ENCODE measurements at places on chromosomes 4 and X.

GRCh38 chr4:147975933-147976928 lies 244.3 kb downstream of the ARHGAP10 start:
- DNase-seq = no peak

DNA sequence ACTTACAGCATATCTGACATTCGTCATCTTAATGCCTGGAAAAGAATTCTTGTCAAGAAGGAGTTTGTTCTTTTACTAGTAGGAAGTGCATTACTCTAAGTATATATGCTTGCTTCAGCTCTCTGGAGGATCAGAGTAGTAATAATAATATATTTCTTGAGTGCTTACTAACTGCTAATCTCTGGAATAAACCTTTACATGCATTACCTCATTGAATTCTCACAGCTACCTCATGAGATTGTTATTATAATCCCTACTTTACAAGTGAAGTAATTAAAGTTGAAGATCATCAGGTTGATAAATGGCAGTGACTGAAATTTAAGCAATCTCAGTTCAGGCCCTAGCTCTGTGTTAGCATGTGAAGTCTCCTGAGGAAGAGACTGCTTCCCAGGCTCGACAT lies 115.0 kb upstream of the PDE5A start:
- DNase-seq = no peak

DNA sequence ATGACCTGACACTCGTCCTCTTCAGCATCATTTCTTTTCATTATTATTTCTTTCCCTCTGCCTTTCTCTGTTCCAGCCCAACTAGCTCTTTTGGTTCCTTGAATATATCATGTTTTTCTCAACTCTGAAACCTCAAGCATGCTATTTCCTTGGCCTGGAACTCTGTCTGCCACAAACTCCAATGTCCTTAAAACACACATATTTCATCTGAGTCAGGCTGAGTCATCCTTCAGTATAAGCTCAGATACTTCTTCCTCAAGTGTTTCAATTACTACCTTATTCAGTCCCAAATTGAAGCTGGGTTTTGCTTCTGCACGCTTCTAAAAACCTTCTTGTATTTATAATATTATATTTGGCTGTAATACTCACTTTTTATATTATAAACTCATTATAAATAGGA lies 424.2 kb downstream of the PDGFC start:
- DNase-seq = no peak

- no peak for DNase-seq
Observed at GRCh38 chr4:67565284-67565683, 6.8 kb downstream of the STAP1 start.

DNA sequence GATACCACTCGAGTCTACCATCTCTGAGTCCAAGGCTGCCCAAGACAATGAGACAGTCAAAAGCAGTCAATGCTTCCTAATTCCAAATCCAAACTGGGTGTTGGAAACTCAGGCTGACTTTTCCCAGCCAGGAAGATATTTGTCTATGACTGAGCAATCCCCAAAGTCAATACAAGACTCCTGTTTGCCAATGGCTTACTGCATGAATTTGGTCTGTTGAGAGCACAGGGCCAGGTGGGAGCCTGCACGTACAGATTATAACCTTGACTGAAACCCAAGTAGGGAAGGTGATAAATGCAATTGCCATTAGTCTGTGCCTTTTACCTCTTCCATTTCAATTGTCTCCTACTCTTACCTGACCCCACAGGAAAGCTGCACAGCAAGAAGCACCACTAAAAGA lies 72.6 kb upstream of the PPARGC1A start:
- DNase-seq = no peak

Measured in stimulated activated CD8-positive, alpha-beta memory T cell treated with anti-CD3 and anti-CD28 coated beads, Interleukin-7, amount 100 ng/mL, for 48 hours (primary cell).